ENCODE measurements at places on chromosomes 5 and 9. TPM values are rescaled to one million over a fixed set of nuclear protein-coding genes. Genes with fewer than 3 reads are reported as not detected.
A peak's percentile ranks its signal among the peaks of the same experiment; 100 is the strongest.

- no peak for DNase-seq
These were observed 77.0 kb downstream of the CSF2 start for GRCh38 chr5:132150565-132150964.

SLC4A9 gene
- total RNA-seq: not detected

DNA sequence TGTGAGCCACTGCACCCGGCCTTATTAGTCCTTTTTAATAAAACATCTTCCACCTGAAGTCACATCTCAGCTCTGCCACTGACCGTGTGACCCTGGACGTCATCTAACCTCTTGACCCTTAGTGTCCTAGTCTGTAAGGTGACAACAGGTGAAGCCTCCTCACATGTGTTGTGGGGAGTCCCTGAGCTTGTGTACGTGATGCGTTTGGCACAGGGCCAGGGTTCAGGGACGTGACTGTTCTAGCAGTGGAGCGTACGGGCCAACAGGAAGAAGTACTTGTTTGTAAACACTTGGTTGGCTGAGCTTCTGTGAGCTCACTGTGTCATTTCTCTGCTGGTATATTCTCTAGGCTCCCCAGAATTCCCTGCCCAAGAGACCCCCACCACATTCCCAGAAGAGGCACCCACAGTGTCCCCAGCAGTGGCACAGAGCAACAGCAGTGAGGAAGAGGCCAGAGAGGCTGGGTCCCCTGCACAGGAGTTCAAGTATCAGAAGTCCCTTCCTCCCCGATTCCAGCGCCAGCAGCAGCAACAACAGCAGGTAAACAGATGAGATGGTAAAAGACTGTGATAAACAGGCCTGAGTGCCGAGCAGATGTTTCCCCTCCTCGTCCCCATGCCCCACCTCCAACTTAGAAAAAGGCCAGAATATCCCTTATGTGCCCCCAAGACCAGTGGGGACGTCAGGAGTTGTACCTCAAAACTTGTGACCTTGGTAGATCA lies 35.3 kb upstream of the POMT1 start:
- no peak for DNase-seq

DNA sequence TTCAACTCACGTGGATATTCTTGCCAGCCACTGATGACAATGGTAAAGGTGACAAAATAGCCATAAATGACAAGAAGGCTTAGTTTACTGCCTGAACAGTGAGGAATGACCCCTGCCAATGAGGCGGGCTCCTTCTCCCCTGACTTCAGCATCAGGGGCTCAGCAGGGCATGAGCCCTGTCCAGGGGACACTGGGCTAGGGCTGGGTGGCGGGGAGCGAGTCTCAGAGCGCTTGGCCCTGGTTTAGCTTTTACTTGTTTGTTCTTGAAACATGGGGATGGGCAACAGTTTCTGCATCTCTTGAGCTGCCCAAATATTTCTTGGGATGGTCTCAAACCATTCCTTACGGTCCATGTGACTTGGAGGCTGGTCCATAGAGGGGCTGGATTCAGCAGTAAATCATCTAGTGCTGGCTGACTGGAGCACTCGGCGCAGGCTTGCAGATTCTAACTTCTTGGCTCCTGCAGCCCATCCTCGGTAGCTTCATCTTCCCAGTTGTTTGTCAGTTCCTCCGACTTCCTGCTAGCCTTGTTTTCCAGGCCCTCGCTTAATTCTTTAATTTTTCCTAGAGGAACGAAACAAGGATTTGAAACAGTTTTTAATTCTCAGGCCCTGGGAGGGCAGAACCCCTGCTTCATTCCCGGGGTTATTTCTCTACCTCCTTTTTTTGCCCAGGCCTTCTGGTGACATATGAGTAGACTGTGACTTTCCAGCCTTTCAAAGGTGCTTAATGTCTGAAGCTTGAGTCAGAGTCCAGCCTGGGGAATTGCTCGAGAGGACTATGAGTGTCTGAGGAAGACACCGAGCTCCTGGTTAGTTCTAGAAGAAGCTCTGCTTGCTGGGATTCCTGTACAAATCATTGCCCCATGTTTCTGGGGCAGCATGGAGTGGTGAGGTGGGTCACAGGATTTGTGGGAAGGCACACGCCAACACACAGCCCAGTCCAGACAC lies 4.5 kb upstream of the HMCN2 start:
- DNase-seq: no peak

GRCh38 chr5:1934056-1934394 lies 51.3 kb upstream of the IRX4 start:
- DNase-seq: no peak

DNA sequence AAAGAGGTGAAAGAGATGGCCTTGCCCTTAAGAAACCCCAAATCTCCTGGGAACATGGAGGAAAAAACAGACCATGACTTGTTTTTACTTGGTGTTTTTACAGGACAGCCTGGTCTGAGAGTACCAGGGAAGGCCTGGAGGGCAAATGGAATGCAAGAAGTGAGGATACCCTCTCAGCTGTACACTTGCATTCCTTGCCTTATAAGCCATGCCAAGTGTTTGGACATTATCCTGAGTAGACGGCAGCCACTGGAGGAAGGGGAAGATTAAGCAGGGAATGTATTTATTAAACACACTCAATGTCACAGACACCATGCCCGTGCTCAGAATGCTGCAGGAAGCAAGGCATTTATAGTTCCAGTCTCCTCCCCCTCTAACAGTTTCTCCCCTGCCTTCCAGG lies 581.4 kb downstream of the CDK5RAP2 start:
- DNase-seq: no peak

DNA sequence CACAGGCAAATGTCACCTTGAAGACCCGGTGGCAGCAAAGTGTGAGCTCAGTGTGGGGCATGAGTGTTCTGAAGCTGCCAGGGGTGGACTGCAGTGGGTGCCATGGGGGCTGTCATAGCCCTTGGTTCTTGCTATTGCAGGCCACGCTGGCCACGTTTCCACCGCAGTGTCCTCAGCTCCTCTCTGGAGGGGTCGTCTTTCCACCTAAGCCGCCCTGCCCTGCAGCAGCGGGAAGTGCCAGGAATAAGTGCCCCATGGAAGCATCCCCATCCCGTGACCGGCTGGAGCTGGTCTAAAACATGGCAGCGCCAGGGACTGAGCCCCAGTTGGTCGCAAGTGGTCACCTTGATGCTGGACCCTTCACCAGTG lies 6.9 kb downstream of the OBP2B start:
- DNase-seq: no peak

CMYA5 gene
- total RNA-seq: 917 TPM

GNA14 gene
- 1.9 TPM for total RNA-seq

DNA sequence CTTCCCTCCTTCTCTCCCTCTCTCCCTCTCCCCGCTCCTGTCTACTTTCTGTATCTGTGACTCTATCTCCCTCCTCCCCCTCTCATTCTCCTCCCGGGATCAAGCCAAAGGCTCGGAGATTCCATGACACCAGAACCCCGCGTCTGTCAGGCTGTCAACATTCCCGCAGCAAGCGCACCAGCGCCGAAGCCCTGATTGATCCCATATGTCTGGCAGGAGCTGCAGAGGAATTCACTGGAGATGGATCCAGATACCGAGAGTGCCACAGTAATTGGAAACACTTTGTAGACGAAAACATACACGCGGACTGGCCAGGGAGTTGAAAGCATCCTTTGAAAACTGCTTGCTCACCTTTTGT lies 300 bp upstream of the SVEP1 start:
- DNase-seq: peak; percentile 63

- DNase-seq: no peak
These were observed 471.9 kb downstream of the MTRR start for GRCh38 chr5:8340739-8341344.

- DNase-seq: peak; percentile 22
These were observed 30.2 kb downstream of the PAEP start for GRCh38 chr9:135591506-135592330.

SPAAR gene
- total RNA-seq: 8.3 TPM

- no peak for DNase-seq
These were observed 538 bp downstream of the PRRT1B start for GRCh38 chr9:131545786-131546335.

GRCh38 chr5:171647043-171647903 lies 138.3 kb upstream of the SMIM23 start:
- no peak for DNase-seq

FCN2 gene
- 0.30 TPM for total RNA-seq

HSPB3 gene
- 596 TPM for total RNA-seq

GRCh38 chr5:138354387-138354786 lies 1.9 kb downstream of the KDM3B start:
- no peak for DNase-seq

DNA sequence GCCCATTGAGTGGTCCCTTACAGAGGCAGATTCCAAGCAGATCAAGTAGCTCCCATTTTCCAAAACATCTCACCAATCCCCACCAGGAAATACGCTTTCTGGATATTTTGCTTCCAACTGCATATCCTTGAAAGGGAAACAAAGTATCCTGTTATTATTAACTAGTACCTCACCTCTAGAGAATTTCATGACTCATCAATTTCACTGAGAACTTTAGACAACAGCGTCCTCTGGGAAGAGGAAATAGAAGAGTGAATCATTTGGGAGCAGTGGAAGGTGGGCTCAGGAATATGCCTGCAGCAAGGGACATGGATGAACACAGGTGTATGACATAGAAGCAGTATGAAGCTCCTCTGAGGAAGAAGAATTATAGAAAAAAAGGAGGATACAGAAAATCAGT lies 186.7 kb downstream of the MARCHF11 start:
- no peak for DNase-seq

DNA sequence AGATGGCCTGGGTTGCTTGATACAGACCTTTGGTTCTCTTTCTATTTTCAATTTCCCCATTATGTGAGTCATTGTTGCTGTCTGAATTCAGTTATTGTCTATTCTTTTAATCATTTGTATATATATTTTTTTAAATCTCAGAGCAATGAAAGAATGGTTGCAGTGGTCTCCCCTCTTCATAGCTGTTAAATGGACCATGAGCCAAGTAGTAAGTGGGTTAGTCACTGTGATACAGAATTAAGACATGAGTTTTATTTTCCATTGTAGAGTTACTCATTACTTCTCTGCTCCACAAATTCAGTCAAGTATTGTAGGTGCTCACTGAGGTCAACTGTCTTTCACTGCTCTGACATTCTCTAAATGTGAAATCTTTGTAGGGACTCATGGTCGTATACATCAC lies 174.6 kb upstream of the GRAMD2B start:
- no peak for DNase-seq

SNCAIP gene
- total RNA-seq: 1.2 TPM

DNA sequence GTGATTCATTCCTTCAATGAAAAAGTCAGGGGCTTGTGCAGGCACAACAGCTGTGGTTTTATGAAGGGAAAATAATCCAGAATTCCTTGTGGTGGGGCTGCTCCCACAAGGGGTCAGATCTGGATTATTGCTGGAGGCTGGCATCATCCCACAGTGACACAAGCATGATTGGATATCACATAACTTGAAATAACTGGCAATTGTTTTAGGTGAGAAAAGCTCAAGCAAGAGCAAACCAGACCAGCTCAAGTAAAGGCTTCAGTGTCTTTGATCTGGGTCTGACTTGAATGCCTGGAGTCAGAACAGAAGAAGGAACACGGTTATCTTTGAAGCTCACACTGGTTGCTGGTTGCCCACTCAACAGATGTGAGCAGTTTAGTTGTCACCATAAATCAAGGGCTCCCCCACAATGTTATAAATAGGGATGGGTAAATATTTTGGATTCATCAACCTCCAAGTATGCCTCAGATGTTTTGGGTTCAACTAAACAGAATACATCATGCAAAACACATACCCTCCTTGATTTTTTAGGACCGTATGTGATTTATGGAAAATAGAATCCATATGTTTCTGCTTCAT lies 3.1 kb upstream of the ZNF474 start:
- no peak for DNase-seq

SCAMP1 gene
- 25.9 TPM for total RNA-seq

DNA sequence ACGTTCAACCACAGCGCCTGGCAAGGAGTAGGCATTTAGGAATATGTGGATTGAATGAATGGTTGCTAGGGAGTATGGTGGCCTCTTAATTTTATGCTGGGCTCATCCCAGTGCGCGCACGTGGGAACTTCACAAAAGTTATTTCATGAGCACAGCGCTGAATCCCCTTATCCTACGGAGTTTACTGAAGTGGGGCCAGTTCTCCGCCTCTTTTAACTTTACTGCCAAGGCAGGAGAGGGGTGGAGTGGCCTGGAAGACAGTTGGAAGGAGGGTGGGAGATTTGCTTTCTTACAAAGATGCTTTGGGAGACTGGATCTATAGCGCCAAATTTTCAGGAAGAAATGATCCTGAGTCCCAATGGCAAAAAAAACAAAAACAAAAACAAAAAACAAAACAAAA lies 326.5 kb downstream of the SH3GL2 start:
- DNase-seq: no peak

GRCh38 chr5:93503598-93504067 lies 77.4 kb downstream of the NR2F1-AS1 start:
- DNase-seq: no peak

REEP2 gene
- 6.1 TPM for total RNA-seq

SV2C gene
- not detected for total RNA-seq

MLANA gene
- total RNA-seq: not detected

- DNase-seq: no peak
These were observed 7.4 kb downstream of the GALNT10 start for GRCh38 chr5:154197801-154198491.

RAD50 gene
- total RNA-seq: 33.1 TPM

DNA sequence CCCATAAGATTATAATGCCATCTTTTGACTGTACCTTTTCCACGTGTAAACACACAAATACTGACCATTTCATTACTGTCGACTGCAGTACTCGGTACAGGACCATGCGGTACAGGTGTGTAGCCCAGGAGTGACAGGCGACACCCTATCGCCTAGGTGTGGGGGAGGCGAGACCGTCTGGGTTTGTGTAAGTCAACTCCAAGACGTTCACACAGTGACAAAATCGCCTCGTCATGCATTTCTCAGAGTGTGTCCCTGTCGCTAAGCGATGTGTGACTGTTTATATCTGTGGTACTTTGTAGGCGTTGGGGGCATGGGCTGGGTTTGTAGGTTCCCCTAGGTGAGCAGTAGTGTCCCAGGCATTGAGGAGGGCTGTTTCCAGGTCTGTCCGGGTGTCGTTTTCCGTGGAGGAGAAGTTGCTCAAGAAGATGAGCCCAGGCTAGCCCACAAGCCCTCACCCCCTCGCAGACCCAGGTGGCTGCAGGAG lies 20.3 kb downstream of the NEK6 start:
- DNase-seq: no peak

DNA sequence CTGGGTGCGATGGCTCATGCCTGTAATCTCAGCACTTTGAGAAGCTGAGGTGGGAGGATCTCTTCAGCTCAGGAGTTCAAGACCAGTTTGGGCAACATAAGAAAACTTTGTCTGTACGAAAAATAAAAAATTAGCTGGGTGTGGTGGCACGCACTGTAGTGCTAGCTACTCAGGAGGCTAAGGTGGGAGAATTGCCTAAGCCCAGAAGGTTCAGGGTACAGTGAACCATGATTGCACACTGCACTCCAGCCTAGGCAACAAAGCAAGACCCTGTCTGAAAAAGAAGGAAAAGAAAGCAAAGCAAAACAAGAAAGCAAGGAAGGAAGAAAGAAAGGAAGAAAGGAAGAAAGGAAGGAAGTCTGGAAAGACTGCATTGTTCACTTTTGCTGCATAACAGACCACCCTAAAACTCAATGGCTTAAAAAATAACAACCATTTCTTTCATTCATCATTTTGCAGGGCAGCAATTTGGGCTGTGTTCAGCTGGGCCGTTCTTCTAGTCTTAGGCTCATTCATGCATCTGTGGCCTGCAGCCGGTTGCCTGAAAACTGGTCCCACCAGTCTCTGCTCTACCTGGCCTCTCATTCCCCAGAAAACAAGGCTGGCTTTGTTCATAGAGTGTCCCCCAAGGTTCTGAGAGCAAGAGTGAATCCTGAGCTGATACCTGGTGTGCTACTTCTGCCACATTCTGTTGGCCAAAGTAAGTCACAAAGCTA lies 82.4 kb upstream of the MIER3 start:
- no peak for DNase-seq

Data from Right ventricle myocardium superior (tissue), 1 donor.